ENCODE measurements at places on chromosomes 3 and 15. TPM values are rescaled to one million over a fixed set of nuclear protein-coding genes. Genes with fewer than 3 reads are reported as not detected.

- no peak for DNase-seq
- no peaks in the 10 kb centered on the region for H3K36me3 ChIP-seq
- H3K4me1 ChIP-seq = peaks cover 4% of the 10 kb centered on the region
- H3K27ac ChIP-seq = no peak overlapping the region
Measured at GRCh38 chr3:146503461-146504202, 34.3 kb upstream of the PLSCR2 start.

- no peaks in the 10 kb centered on the region for H3K36me3 ChIP-seq
- no peaks in the 10 kb centered on the region for H3K4me1 ChIP-seq
- peaks cover 64% of the 10 kb centered on the region for H3K27me3 ChIP-seq
- no peak overlapping the region for H3K4me3 ChIP-seq
Measured at GRCh38 chr3:13072600-13073325, 466 bp downstream of the IQSEC1 start.

DNA sequence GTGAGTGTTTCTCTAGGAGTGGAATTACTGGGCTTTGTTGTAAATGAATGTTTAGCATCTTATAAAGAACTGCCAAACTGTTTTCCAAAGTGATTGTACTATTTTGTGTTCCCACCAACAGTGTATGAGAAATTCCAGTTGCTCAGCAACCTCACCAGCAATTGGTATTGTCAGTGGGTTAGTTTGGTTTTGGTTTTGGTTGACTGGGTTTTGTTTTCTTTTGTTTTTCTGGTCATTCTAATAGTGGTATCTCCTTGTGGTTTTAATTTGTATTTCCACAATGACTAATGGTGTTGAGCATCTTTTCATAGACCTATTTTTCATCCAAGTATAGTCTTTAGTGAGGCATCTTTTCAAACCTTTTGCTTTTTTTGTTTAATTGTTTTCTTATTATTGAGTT lies 27.1 kb downstream of the FILIP1L start:
- no peaks in the 10 kb centered on the region for H3K27me3 ChIP-seq
- DNase-seq = no peak
- H3K27ac ChIP-seq = no peak overlapping the region

DNA sequence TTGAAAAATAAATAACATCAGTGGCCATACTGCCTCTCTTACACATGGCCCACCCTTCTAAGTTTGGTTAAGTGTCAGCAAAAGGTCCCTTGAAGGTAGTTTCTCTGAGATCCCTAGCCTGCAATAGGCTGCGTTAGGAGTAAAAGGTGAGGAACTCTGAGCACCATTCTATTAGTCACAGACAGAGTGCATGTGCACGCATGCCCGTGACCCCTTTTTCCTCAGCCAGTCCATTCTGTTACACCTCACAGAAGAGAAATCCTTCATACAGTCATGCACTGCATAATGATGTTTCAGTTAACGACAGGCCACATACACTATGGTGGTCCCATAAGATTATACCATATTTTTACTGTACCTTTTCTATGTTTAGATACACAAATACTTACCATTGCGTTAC lies 12.5 kb downstream of the RCCD1 start:
- H3K4me3 ChIP-seq = no peak overlapping the region
- no peak overlapping the region for H3K27ac ChIP-seq
- no peak for DNase-seq
- H3K36me3 ChIP-seq = peaks cover 43% of the 10 kb centered on the region

DNA sequence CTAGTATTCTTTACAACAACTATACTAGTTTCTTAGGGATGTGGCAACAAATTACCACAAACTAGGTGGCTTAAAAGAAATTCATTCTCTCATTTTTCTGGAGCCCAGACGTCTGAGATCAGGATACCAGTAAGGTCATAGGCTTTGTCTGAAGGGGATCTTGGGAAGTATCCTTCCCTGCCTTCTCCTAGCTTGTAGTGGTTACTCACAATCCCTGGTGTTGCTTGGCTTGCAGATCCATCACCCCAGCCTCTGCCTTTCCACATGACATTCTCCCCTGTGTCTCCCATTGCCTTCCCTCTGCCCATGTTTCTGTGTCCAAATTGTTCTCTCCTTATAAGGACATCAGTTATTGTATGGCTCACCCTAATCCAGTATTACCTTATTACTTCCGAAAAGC lies 24.3 kb upstream of the CLDN1 start:
- peaks cover 3% of the 10 kb centered on the region for H3K4me1 ChIP-seq
- H3K36me3 ChIP-seq = no peaks in the 10 kb centered on the region
- H3K27ac ChIP-seq = no peak overlapping the region
- H3K27me3 ChIP-seq = no peaks in the 10 kb centered on the region
- no peak for DNase-seq

Gene ABI3BP
- 0.54 TPM for total RNA-seq

DNA sequence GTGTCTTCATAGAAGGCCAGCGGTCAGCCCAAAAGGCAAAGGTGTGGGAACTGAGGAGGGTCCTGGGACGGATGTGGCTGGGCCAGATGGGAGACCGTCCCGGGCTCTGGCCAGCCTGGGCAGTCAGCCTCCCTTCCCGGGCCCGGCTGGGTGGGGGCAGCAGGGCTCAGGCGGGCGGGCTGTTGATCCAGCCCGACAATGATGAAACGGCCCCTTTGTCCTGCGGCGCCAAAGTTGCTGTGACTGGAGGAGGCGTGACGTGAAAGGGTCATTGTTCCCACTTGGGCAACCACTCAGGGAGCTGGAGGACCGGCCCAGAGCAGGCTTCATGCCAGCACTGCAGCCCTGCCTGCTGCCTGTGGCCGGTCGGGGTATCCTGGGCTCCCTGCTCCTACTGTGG lies 16.5 kb downstream of the DUSP7 start:
- no peaks in the 10 kb centered on the region for H3K36me3 ChIP-seq
- DNase-seq = no peak
- peaks cover 11% of the 10 kb centered on the region for H3K4me1 ChIP-seq
- no peak overlapping the region for H3K4me3 ChIP-seq
- H3K27ac ChIP-seq = no peak overlapping the region

GRCh38 chr3:13414040-13414729 lies 5.9 kb downstream of the NUP210 start:
- no peaks in the 10 kb centered on the region for H3K4me1 ChIP-seq
- DNase-seq = no peak
- H3K27ac ChIP-seq = no peak overlapping the region
- H3K27me3 ChIP-seq = no peaks in the 10 kb centered on the region
- H3K4me3 ChIP-seq = no peak overlapping the region

Gene GOLGA8T
- total RNA-seq = 0.99 TPM

DNA sequence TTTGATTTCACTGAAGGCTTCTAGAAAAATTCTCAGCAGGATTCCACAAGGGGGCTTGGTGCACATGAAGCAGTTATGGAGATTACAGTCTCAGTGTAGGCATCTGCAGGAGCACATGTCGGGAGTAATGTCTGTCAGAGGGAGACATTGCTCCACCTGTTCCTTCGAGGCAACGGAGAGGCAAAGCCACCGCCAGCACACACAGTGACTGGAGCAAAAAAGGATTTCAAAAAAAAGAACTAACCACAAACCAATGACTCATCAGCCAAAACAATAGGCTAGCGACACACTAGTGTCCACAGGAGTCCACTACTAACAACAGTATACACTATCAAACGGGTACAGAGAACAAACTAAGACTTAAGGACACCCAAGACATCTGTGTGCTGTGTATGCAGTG lies 68.9 kb downstream of the NPTN start:
- no peak for DNase-seq
- H3K4me1 ChIP-seq = no peaks in the 10 kb centered on the region
- H3K27ac ChIP-seq = peak overlapping the region; percentile 59
- H3K36me3 ChIP-seq = peaks cover 51% of the 10 kb centered on the region
- H3K27me3 ChIP-seq = no peaks in the 10 kb centered on the region

GRCh38 chr3:56980798-56981390 lies 79.6 kb upstream of the SPATA12 start:
- no peaks in the 10 kb centered on the region for H3K36me3 ChIP-seq
- peak; percentile 99 for DNase-seq
- H3K4me1 ChIP-seq = no peaks in the 10 kb centered on the region
- H3K4me3 ChIP-seq = no peak overlapping the region

Gene LYZL4
- 4.3 TPM for total RNA-seq

Gene LOXL1
- total RNA-seq = 54.5 TPM

Gene GNAT1
- total RNA-seq = not detected

Gene TEX9
- total RNA-seq = 9.2 TPM

- no peak overlapping the region for H3K4me3 ChIP-seq
- H3K4me1 ChIP-seq = peaks cover 11% of the 10 kb centered on the region
- H3K36me3 ChIP-seq = no peaks in the 10 kb centered on the region
- no peak for DNase-seq
- no peak overlapping the region for H3K27ac ChIP-seq
- H3K27me3 ChIP-seq = peaks cover 100% of the 10 kb centered on the region
Measured at GRCh38 chr15:60000113-60000823, 3.8 kb upstream of the FOXB1 start.

Gene CEMIP
- total RNA-seq = 0.18 TPM

Gene LNP1
- total RNA-seq = 23.1 TPM

- H3K36me3 ChIP-seq = no peaks in the 10 kb centered on the region
- H3K4me3 ChIP-seq = no peak overlapping the region
- H3K27ac ChIP-seq = no peak overlapping the region
- no peaks in the 10 kb centered on the region for H3K4me1 ChIP-seq
Measured at GRCh38 chr3:133949438-133949837, 53.8 kb upstream of the RAB6B start.

GRCh38 chr3:13653631-13654279 lies 104.8 kb downstream of the FBLN2 start:
- no peaks in the 10 kb centered on the region for H3K4me1 ChIP-seq
- peaks cover 44% of the 10 kb centered on the region for H3K27me3 ChIP-seq
- H3K36me3 ChIP-seq = no peaks in the 10 kb centered on the region
- H3K27ac ChIP-seq = no peak overlapping the region

- no peaks in the 10 kb centered on the region for H3K4me1 ChIP-seq
- no peaks in the 10 kb centered on the region for H3K27me3 ChIP-seq
- no peaks in the 10 kb centered on the region for H3K36me3 ChIP-seq
- no peak for DNase-seq
Measured at GRCh38 chr3:159904911-159905310, 83.7 kb upstream of the IL12A start.

DNA sequence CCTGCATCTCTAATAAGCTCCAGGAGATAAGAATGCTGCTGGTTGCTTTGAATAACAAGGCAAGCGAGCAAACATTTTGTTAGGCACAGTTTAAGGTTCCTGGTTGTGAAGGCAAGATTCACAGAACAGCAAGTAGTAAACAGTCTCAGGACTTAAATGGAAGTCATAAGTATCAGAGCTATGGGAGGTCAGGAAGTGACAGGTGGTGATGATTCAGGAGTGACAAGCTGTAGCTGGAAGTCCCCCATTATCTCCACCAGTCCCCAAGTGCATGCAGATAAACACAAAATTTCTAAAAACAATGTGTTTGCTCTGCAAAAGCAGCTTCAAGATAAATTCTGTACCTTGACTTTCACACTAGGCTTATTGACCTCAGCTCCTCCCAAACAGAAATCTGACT lies 3.3 kb downstream of the FETUB start:
- H3K4me1 ChIP-seq = no peaks in the 10 kb centered on the region
- no peak for DNase-seq
- no peaks in the 10 kb centered on the region for H3K36me3 ChIP-seq
- no peak overlapping the region for H3K4me3 ChIP-seq
- no peaks in the 10 kb centered on the region for H3K27me3 ChIP-seq
- H3K27ac ChIP-seq = no peak overlapping the region

GRCh38 chr15:65077981-65078352 lies 1.4 kb downstream of the KBTBD13 start:
- no peaks in the 10 kb centered on the region for H3K36me3 ChIP-seq
- H3K4me3 ChIP-seq = no peak overlapping the region
- peak; percentile 31 for DNase-seq
- H3K4me1 ChIP-seq = peaks cover 36% of the 10 kb centered on the region
- H3K27ac ChIP-seq = no peak overlapping the region

- H3K4me1 ChIP-seq = no peaks in the 10 kb centered on the region
- no peaks in the 10 kb centered on the region for H3K36me3 ChIP-seq
- DNase-seq = no peak
- no peaks in the 10 kb centered on the region for H3K27me3 ChIP-seq
- H3K27ac ChIP-seq = no peak overlapping the region
Measured at GRCh38 chr15:98067339-98067738, 106.8 kb downstream of the ARRDC4 start.

- no peaks in the 10 kb centered on the region for H3K36me3 ChIP-seq
- peaks cover 32% of the 10 kb centered on the region for H3K4me1 ChIP-seq
- H3K4me3 ChIP-seq = no peak overlapping the region
- H3K27me3 ChIP-seq = no peaks in the 10 kb centered on the region
Measured at GRCh38 chr15:67917636-67918035, 77.8 kb upstream of the RNU6-1 start.

DNA sequence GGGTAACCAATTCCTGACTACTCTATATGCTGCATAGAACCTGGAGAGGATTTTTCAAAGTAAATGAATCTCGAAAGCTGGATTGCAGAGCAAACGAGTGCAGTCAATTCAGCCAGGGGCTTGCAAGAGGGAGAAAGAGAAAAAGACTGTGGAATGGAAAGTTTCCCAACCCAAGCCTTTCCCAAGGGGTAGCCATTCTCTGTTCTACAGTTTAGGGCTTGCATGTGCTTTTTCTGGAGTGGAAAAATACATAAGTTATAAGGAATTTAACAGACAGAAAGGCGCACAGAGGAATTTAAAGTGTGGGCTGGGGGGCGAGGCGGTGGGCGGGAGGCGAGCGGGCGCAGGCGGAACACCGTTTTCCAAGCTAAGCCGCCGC lies 511 bp upstream of the RARB start:
- H3K36me3 ChIP-seq = no peaks in the 10 kb centered on the region
- peak; percentile 63 for DNase-seq
- H3K4me3 ChIP-seq = peak overlapping the region; percentile 81
- H3K4me1 ChIP-seq = peaks cover 33% of the 10 kb centered on the region

GRCh38 chr3:158743664-158744566 lies 11.7 kb upstream of the RARRES1 start:
- H3K36me3 ChIP-seq = peaks cover 2% of the 10 kb centered on the region
- no peak overlapping the region for H3K27ac ChIP-seq
- no peaks in the 10 kb centered on the region for H3K27me3 ChIP-seq

GRCh38 chr15:90264671-90265070 lies 801 bp upstream of the NGRN start:
- H3K4me3 ChIP-seq = peak overlapping the region; percentile 81
- no peaks in the 10 kb centered on the region for H3K27me3 ChIP-seq
- no peaks in the 10 kb centered on the region for H3K36me3 ChIP-seq
- peak overlapping the region; percentile 95 for H3K27ac ChIP-seq
- no peak for DNase-seq

Gene CKMT1A
- total RNA-seq = 5.9 TPM

DNA sequence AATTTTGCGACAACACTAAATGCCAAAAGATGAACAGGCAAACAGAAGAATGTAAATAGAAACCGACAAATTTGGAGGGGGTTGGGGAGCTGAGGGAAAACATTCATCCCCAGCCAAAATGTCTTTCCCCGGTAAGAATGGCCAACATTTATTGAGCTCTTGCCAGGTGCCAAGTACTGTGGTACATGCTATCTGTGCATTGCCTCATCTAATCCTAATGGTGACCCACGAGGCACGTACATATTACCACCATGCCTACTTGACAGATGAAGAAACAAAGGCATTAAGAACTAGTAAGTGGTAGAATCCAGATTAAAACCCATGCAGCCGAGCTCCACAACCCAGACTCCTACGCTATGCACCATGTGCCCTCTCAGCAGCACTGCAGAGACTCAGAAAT lies 205.7 kb downstream of the STT3B start:
- H3K27me3 ChIP-seq = no peaks in the 10 kb centered on the region
- H3K4me3 ChIP-seq = no peak overlapping the region
- DNase-seq = no peak
- H3K4me1 ChIP-seq = peaks cover 4% of the 10 kb centered on the region

Measured in cardiac muscle cell (in vitro differentiated cells and primary cell).